ENCODE measurements at places on chromosomes 2 and 18.

- no peak for DNase-seq
Measured at GRCh38 chr2:11571170-11571569, 37.3 kb downstream of the GREB1 start.

- DNase-seq = no peak
Measured at GRCh38 chr2:6073191-6074088, 381.3 kb downstream of the SOX11 start.

- no peak for DNase-seq
Measured at GRCh38 chr2:37851828-37852584, 73.1 kb upstream of the RMDN2 start.

DNA sequence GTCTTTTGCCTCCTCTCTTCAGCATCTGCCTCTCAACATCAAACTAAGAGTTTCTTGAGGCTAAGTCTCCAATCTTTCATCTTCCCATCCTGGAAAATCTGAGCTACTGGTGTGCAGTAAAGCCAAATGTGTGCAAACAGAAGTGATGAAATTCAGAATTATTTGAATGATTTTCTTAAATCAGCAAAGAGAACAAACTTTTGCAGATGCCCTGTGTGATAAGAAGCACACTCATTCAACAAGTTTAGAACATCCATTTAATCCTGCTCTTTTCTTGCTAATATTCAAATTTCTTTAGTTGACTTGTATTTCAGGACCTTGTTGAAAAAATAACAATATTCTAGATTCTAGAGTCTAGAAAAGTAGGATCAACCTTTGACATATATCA is 1374.9 kb upstream of the CELF4 start:
- DNase-seq = no peak

DNA sequence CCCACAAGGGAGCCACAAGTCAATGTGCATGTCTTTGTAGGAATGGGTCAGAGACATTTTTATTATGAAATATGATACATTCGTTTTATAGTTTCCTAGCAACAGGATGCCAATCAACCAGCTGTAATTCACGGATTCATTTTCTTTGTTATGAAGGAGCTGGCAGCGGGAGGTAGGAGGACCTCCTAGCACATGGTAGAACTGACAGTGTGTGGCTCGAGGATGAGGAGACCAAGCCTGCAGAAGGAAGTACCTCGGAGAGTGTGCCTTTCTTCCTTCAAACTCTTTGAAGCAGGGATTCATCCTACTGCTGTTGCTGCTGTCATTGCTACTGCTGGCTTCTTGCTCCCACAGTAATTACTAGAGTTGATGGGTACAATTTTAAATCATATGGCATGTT is 504.8 kb upstream of the KLHL29 start:
- no peak for DNase-seq

GRCh38 chr2:200523604-200524003 is 2.4 kb upstream of the SGO2 start:
- no peak for DNase-seq

GRCh38 chr18:8949206-8949605 is 153.3 kb upstream of the NDUFV2 start:
- no peak for DNase-seq

DNA sequence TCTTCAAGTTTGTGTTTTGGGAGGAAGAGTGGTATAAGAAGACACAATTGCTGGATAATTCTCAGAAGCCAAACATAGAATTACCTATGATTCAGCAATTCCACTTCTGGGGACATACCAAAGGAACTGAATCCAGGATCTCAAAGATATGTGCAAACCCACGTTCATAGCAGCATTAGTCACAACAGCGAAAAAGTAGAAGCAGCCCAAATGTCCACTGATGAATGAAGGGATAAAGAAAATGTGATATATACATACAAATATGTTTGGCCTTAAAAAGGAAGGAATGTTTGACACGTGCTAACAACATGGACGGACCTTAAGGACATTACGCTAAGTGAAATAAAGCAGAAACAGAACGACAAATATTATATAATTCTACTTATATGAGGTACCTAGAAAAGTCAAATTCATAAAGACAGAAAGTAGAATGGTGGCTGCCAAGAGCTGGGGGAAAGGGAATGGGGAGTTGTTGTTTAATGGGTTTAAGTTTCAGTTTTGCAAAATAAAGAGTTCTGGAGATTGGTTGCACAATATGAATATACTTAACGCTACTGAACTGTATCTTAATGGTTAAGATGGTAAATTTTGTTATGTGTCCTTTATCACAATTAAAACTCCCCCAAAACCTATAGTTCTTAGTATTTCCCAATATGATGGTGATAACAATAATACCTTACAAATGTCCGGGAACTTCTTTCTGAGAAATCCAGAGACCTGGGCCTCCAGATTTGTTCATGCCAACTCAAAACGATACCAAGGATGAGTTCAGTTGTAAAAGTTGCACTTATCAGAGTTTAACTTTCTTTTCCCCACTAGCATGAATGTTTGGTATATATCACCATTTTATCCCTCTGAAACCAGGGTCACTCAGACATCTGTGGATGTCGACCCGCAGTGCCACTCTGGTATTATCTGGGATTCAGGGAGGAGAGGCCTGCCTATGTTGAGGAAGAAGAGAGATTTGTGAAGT is 33.7 kb upstream of the WIPF1 start:
- no peak for DNase-seq

Data from activated T-helper 1 cell treated with anti-CD3 and anti-CD28 coated beads, Interleukin-2, amount 50 U/mL, for 16 hours (primary cell).